ENCODE measurements at places on chromosomes 11 and 22. TPM values are rescaled to one million over a fixed set of nuclear protein-coding genes. Genes with fewer than 3 reads are reported as not detected.

PGA3 gene
- total RNA-seq = not detected

PDHX gene
- 19.3 TPM for total RNA-seq

DBX1 gene
- total RNA-seq = not detected

CCDC73 gene
- not detected for total RNA-seq

HBB gene
- total RNA-seq = not detected

GGTLC3 gene
- not detected for total RNA-seq

MMP7 gene
- 238 TPM for total RNA-seq

SCARF2 gene
- 15.0 TPM for total RNA-seq

RAG2 gene
- not detected for total RNA-seq
